Fibroblast of upper back skin (primary cell): ENCODE measurements at places on chromosomes 5 and 9.

DNA sequence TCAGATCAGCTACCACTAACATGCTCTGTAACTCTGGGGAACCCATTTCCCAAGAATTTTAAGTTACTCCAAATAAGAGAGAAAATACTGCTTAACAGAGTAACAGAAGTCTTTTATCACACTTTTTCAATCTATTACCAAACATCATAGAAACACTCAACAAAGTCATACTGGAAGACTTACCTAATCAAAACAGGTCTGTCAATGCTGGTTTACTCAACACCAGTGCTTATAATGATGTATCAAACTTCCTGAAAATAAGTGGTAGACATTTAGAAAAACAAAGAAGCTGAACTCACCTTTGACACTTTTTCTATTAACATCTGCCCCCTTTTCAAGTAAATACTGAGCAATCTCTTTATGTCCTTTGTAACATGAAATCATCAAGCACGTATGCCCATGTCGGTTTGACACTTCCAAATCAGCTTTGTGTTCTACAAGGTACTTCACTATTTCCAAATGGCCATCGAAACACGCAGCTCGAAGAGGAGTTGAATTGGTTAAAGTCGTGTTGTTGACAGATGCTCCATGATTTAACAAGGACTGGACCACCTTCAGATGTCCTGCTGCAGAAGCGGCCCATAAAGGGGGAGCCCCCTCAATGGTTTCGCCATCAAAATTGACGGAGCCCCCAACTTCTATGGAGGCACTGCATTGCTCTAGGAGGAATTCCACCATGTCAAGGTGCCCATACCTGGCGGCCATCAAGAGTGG is 1.8 kb downstream of the FEM1C start:
- no peak for DNase-seq

GRCh38 chr9:113274474-113275156 is 757 bp downstream of the CDC26 start:
- DNase-seq = peak; percentile 58

DNA sequence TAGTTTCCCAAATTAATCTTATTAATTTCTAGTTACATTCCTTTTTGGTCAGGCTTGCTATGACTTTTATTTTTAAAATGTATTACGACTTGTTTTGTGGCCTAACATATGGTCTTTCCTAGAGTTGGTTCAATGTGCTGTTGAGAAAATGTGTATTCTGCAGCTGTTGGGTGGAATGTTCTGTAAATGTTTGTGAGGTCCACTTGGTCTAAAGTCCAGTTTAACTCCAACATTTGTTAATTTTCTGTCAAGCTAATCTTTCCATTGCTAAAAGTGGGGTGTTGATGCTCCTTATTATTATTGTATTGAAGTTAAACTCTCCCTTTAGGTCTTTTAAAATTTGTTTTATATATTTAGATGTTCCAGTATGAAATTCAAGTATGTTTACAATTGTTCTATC is 1010.8 kb upstream of the EDIL3 start:
- DNase-seq = no peak

DNA sequence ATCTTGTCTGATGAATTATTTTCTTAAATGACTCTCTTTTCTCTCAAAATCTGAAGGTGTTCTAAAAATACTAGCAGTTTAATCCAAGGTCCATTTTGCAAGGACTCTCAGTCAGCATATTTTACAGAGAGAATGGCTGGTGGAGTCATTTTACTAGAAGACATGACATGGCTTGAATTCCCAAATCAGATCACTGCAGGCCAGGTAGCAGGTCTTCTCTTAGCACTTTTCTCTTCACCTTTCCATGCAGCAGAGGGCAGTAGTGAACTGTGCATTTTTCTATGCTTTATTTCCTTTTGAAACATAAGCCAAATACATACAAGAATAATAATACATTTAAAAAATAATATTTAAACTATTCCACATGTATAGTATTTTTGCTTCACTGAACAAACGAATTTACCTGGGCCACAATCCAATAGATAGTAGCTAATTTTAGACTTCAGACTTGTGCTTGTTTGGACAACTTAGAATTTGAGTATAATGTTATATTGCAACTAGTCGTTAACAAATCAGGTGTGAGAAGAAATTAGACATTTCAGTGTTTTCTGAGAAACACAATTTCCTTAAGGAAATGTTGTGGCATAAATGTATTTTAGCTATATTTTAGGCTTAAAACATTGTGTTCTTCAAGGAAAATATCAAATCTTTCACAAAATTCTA is 289.4 kb upstream of the DAB2 start:
- DNase-seq = peak; percentile 73

DNA sequence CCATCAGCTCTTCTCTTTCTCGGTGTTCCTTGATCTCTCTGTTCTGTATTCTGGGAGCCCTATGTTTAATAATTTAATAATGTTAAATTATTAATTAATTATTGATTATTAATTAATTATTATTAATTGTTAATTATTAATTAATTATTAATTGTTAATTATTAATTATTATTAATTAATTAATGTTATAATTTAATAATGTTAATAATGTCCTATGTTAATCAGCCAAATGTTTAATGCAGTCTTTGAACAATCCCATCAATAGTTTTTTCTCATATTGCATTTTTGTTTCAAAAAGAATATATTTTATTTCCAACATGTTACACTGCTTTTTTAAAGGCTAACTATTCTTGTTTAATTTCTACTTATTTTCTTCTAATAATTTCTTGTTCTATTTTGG is 26.2 kb downstream of the MGAT1 start:
- no peak for DNase-seq

DNA sequence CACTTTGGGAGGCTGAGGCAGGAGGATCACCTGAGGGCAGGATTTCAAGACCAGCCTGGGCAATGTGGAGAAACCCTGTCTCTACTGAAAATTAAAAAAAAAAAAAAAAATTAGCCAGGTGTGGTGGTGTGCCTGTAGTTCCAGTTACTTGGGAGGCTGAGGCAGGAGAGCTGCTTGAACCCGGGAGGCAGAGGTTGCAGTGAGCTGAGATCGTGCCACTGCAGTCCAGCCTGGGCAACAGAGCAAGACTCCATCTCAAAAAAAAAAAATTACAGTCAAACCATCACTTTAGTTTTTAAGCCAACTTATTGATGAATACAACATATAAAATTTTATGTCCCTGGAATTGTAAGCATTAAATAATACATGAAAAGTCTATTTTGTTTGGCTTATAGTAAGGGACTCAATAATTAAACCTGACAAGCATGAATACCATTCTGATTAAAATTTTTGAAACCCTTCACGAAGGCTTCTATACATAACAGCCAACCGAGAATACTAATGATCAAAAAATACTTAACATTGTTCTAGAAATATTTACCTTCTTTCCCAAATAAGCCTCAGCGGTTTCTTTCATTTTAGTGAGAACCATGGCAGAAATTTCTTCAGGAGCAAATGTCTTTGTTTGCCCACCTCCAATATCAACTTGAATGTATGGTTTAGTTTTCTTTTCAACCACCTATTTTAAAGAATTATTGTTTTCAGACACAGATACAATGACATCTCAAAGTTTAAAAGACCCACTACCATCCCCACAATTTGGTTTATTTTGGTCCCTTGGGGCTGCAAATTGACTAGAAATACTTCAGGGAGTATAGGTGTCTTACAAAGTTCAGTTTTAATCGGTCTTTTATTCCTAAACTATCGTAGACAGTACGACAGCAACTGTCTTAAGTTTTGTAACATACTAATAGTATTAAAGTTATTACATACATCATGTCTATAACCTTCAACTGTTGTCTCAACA is 1.2 kb downstream of the HSPA5 start:
- no peak for DNase-seq

GRCh38 chr5:32123058-32123805 is 50.9 kb downstream of the GOLPH3 start:
- DNase-seq = no peak

DNA sequence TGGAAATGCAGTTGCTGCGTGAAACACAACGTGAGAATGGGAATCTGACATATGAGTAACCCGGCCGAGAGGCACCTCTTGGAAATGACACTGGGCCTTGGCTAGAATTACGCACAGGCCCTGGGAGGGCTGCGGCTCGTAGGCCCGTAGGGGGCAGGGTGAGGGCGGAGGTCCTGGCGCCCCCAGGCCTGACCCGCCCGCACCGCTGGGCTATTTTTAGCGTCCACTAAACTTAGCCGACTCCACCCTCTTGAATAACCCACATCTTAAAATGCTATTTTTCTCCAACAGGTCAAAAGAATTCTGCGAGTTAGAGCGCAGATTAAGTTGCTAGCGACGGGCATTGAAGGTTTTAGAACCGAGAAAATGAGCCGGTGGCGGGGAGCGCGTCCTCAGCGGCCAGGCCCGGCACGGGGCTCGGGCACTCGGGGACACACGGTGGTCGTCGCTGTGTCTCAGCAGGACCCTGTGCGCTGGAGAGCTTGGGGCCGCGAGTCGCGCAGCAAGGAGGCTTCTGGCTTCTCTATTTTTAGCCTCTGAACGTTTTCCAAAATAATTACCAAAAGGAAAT is 168.5 kb downstream of the AUH start:
- DNase-seq = peak; percentile 98

DNA sequence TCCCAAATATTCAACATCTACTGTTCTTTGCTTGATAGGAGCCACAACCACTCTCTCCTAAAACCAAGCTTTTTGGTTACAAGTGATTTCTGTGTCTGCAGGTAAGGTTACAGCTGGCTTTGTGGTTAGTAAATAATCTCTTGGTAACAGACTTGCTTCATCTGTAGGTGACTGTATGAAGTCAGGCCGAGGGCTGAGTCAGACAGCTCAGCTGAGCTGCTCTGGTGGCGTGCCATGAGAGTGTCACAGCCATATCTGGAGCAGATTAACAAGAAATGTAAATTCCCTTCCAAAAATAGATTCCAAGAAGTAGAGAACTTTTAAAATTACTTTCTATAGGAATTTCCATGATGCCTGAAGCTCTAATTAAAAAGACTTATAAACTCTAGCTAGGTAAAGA is 23.7 kb upstream of the TAS2R1 start:
- peak; percentile 94 for DNase-seq

GRCh38 chr5:34738381-34738780 is 82.3 kb downstream of the RAI14 start:
- no peak for DNase-seq

GRCh38 chr5:34652466-34652865 is 3.7 kb upstream of the RAI14 start:
- no peak for DNase-seq

DNA sequence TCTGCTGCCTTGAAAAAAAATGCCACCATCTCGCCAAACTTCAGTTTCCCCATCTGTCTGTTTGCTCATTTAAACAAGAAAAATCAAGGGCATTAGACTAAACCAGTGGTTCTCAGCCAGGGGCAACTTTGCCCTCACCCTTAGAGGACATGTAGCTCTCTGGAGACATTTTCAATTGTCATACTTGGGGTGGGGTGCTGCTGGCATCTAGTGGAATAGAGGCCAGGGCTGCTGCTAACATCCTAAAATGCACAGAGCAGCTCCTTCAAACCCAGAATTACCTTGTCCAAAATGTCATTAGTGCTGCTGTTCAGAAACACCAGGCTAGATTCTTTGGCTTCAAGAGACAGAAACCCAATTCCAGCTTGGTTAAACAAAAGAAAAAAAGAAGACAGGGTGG is 71.1 kb upstream of the FOXE1 start:
- DNase-seq = no peak

DNA sequence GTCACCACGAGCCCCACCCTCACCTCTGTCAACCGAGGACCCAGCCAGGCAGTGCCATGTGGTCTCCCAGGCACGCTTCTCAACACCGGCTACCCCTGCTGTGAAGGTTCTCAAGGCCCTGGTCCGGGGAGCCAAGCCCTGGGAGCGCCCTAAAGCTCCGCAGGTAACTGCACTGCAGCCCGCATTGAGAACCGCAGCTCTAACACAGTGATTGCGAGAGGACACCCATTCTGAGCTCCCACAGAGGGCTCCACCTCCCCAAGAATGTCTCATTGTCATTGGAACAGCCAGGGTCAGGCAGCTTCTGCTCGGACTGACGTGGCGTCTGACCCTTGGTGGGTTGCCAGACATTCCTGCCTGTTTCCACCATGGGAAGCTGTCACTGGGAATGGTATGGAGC is 88.3 kb downstream of the ANKRD33B start:
- no peak for DNase-seq

DNA sequence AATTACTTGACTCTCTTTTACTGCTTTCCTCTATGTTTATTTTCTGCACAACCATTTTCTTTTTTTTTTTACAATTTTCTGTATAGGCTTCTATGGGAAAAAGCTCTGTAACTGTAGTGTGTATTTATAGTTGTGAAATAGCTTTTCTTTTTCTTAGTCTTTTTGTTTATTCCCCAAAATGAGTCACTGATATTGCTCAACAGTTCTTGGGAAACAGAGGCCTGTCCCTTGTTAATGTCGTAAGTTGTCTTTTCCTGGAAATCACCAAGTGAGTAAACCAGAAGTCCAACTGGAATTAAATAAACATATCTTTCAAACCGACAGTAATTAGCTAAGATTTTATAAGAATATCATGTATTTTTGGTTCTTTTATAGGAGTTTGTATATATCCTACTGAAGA is 325.1 kb upstream of the PRR16 start:
- DNase-seq = peak; percentile 83

DNA sequence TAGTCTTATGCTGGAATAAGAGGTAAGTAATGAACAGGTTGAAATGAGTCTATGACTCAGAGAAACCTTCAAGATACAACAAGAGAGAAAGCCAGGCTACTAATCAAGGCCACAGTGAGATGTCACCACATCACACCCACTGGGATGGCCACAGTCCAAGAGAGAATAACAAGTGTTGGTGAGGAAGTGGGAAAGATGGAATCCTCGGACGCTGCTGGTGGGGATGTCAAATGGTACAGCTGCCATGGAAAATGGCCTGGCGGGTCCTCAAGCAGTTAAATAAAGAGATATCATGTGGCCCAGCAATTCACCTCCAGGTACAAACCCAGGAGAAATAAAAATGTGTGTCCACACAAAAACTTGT is 41.9 kb upstream of the NEURL1B start:
- no peak for DNase-seq

DNA sequence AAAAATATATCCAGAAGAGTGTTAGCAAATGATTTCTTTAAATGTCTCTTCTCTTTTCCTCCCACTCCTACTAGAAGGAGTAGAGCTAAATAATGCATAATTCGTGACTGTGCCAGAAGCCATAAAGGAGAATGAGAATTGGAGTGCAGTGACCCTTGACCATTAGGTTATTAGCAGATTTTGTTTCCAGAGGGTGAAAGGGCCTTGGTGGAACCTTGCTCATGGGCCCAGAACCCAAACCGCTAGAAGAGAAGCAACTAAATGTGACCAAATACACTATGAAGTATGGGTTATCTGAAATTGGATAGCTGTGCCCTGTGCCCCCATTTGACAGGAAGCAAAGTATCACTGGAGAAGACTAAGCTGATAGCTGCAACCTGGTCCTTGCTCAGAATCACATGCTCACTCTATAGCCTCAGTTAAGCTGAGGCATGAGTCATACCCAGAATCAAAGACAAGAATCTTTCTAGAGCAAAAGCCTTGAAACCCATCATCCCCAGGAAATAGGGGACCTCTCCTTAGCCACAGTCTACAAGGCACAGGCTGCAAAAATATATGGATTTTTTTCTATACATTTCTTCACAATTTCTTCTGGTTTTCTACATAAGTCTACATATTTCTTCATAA is 36.3 kb downstream of the CAPSL start:
- DNase-seq = peak; percentile 53
